HTR-8/SVneo (cell line): ENCODE measurements at places on chromosomes 2 and 18.

- no peak for DNase-seq
These were observed 217.7 kb downstream of the ZBTB7C start for GRCh38 chr18:48191494-48191893.

- DNase-seq = no peak
These were observed 455.0 kb upstream of the ST6GAL2 start for GRCh38 chr2:107340955-107341354.

- no peak for DNase-seq
These were observed 1430.4 kb upstream of the LRRTM1 start for GRCh38 chr2:81734981-81735380.

GRCh38 chr2:187541086-187542085 is 12.8 kb downstream of the TFPI start:
- peak; percentile 45 for DNase-seq

DNA sequence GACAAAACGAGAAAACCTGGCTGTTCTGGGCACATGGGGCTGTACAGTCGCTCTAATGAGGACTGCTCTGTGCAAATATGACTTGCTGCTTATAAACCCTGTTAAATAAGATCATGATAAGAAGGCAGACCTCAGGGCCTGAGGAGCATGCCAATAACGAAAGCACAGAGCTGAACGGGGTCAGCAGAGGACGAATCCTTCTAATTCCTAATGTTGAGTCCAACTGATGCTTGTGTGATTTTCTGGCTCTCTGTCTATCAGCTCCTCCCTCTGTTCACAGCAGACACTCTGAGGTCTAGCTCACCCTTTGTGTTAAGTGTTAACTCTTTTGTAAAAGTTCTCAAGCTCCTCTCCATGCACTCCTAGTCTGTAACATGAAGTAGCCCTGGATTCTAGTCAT is 167.2 kb upstream of the REV1 start:
- no peak for DNase-seq

DNA sequence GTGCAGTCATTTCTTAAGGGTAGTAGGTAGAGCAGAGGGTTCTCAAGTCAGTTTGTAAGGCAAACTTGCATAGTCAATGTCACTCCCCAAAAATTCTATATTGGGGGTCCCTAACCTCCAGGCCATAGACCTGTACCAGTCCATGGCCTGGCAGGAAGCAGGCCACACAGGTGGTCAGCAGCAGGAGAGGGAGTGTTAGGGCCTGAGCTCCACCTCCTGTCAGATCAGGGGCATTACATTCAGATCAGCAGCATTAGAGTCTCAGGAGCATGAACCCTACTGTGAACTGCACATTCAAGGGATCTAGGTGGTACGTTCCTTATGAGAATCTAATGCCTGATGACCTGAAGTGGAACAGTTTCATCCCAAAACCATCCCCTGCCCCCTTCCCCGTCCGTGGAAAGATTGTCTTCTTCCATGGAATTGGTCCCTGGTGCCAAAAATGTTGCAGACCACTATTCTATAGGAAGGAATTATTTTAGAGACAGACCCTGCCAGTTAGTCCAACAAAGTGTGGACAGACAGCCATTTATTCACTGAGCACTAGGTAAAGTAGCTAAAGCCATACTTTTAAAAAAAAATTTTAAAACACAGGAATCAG is 6.7 kb downstream of the COA5 start:
- DNase-seq = peak; percentile 51

DNA sequence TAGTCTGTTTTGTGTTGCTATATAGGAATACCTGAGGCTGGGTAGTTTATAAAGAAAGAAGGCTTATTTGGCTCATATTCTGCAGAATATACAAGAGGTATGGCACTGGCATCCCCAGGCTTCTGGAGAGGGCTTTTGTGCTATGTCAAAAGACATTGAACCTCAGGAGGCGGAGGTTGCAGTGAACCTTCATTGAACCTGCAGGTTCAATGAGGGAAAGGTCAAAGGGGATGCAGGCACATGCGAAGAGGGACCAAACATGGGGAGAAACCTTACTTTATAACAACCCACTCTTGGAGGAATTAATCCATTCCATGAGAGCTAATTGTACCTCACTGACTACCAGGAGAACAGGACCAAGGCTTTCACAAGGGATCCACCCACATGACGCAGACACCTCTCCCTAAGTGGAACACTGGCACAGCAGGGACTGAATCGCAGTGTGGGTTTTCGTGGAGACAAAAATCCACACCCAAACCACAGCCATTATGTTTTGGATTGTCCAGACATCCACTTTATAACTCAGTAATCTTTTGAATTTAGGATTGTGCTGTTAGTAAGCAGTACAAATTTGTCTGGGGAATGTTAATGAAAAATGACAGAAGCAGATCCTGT is 4.1 kb upstream of the SERPINB8 start:
- no peak for DNase-seq

DNA sequence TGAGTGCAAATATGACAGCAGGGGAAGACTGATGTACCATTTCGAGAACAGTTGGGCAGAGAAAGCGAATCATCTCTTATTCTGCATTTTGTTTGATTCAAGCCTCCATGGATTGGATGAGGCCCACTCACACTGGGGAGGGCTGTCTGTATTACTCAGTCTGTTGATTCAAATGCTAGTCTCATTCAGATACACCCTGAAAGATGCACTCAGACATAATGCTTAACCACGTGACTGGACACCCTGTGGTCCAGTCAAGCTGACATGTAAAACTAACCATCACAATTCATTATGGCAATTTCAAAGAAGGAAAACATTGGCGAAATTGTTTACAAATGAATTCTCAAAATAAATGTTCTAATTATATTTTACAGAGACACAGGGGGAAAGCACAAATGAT is 1210.2 kb downstream of the DPP10 start:
- no peak for DNase-seq

DNA sequence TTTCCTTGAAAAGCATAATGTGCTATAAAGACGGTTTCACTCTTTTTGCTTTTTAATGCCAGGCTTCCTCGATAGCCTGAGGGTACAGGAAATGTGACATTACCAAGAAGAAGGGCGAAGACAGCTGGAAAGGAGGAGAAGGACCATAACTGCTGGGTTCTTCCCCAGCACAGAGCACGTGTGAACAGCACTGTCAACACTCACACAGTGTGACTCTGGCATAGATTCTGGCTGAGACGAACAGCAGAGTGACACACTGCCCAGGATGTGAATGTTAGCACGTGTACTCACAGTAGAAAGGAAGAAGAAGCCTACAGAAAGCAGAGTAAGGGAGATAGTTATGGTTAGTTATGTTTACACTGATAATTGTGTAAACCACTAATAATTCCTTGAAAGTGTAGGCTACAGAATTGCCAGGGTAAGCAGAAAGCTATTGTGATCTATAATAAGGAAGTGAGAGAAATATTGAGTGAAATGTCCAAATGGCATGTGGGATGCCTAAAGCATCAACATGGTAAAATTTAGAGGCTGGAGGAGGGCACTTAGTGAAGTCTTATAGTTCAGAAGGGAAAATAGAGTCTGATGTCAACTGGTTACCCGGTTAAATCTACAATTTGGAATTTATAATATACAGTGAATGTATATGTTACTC is 198.2 kb downstream of the DLGAP1 start:
- no peak for DNase-seq

GRCh38 chr2:215942194-215942593 is 71.2 kb downstream of the MREG start:
- no peak for DNase-seq

- DNase-seq = no peak
These were observed 109.2 kb downstream of the MAP4K4 start for GRCh38 chr2:101806701-101807100.

GRCh38 chr2:51068237-51068636 is 36.3 kb upstream of the NRXN1 start:
- DNase-seq = no peak

DNA sequence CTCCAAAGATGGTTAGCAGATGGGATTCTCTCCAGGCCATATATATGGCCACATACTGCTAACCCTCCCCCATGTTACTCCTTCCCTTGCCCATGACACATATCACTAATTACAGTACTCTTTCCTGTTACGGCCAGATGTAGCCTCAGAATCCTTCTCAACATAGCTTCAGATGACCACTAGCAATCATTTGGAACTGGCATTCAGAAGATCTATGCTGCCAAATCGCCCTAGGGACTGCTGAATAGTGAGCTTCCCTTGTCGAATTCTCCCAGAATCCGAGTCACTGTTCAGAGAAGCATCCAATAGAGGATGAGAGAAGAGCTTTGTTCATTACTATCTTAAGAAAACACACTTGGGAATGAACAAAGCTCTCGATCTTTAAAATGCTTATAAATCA is 121.2 kb upstream of the TANK start:
- no peak for DNase-seq

DNA sequence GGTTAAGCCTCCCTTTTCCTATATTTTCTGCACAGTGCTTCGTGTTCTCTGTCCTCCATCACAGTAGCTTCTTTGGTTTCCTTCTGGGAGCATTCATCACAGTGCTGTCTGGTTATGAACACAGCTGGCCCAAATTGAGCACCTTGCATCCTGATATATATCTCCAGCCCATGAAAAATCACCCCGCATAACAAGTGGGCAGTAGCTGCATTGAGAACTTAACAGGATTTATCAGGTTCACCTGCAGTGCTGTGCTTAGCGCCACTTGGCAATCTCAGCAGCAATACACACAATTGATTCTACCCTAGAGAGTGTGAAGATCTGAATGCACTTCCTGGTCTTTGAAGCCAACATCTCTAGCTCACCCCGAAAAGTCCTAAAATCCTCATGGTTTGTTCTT is 408.0 kb downstream of the RNF144A start:
- no peak for DNase-seq

GRCh38 chr2:98026927-98027522 is 31.3 kb upstream of the TMEM131 start:
- DNase-seq = no peak

DNA sequence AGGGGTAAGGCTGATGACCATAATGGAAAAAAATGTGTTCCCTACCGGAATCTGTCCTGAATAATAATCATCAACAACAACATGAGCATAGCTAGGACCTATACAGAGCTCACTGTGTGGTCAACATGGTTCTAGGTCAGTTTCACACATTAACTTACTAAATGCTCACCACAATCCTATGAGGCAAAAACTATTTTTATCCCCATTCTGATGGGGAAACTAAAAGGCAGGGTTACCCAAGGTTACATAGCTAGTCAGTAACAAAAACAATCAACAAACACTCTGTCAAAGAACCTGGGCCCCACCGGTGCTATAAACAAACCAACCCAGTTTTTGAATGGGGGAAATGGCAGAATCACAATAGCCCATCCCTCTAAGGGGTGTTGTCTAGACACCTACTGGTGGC is 40.1 kb downstream of the AOX1 start:
- DNase-seq = no peak

GRCh38 chr2:32804205-32804604 is 142.5 kb upstream of the LTBP1 start:
- DNase-seq = no peak

GRCh38 chr2:70475266-70475665 is 78.4 kb downstream of the TGFA start:
- no peak for DNase-seq

GRCh38 chr2:233059797-233060500 is at the start of gene INPP5D:
Gene INPP5D (plus strand): TSS chr2:233060342. CDS start chr2:233060479, 137 bp downstream.
- DNase-seq = no peak

DNA sequence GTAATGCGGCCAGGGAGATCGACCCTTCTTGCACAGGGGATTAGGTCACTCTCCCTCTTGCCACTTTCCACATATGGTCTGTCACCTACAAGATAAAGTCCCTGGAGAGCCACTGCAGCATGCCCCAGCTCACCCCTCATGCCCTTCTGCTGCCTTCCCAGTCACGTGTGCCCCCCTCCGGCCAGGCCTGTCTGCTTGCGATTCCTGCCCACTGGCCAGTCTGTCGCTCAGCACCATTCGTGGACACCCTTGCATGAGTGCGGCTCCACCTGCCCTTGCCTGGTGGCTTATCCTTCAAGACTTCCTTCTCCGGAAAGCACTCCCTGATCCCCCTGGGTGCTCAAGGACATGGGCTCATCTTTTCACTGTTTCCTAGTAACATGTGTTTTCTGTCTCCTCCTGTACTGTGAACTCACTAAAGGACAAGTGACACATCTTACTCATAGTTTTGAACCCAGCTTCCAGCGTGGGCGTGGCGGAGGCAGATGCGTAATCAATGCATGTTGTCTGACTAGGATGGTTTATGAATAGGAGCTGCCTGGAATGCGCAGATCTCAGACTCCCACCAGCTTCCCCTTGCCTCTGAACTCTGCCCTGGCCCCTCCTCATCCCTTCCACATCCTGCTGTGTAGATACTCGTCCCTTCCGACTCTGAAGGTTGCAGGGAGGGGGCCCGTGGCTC is 7.8 kb upstream of the NT5DC4 start:
- DNase-seq = peak; percentile 73

DNA sequence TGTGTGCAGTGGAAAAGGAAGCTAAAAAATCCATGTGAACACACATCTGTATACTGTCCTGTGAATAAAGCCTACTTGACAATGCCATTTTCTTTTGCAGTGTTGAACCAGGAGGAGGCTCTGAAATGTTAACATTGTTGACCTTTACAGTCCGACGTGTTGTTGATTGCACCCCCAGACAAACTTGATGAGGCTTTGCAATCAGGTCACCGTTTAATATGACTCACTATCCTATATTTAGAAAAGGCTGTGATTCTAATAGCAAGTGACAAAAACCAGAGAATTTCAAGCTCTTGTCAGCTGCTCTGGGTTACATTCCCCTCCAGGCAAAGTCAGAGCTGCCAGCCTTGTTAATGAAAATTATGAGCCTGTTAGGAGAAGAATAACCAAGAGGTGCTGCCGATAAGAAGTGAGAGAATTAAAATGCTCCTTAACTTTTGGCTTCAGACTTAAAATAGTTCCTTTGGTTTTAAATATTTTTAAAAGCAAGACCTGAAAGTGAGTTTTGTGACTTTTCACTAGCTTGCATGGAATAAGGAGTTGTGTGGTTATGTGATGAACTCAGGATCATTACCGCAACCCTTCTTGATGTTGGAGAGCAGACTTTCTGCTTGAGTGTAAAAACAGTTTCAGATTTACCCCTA is 162.1 kb downstream of the QPCT start:
- no peak for DNase-seq
